Adrenal gland (tissue), 19 donors: ENCODE measurements at places on chromosomes 1 and 21. TPM values are rescaled to one million over a fixed set of nuclear protein-coding genes. Genes with fewer than 3 reads are reported as not detected.
A peak's percentile ranks its signal among the peaks of the same experiment; 100 is the strongest.

GRCh38 chr21:31278511-31279130 lies 65.4 kb downstream of the TIAM1 start:
- DNase-seq: no peak

DNA sequence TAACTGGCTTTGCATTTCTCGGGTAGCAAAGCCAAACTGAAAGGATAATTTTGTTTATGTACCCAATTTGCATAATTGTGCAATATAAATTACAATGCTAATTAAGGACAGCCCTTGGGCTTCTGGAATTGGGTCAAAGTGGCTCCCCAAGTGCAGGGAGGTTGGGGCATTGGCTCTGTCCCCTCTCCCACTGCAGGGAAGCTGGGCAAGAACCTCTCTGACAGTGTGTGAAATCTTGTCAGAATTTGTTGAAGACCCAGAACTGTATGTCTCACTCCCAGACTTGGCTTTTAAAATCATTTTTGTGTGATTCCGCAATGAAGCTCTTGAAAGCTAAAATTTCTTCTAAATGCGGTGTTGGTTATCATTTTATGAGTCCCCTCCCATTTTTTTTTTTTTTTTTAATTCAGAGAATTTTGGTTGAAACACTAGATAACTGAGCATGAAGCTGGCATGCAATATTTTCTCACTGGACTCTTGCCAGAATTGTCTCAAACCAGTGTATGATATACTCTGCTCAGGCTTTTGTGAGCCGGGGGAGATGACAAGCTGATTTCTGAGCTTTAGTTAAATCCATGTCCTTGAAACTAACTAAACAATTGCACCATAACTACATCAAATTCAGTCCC lies 878.9 kb upstream of the CXADR start:
- peak; percentile 15 for DNase-seq

Gene LTN1
- polyA plus RNA-seq: 18.5 TPM

Gene GGPS1
- 63.7 TPM for polyA plus RNA-seq

DNA sequence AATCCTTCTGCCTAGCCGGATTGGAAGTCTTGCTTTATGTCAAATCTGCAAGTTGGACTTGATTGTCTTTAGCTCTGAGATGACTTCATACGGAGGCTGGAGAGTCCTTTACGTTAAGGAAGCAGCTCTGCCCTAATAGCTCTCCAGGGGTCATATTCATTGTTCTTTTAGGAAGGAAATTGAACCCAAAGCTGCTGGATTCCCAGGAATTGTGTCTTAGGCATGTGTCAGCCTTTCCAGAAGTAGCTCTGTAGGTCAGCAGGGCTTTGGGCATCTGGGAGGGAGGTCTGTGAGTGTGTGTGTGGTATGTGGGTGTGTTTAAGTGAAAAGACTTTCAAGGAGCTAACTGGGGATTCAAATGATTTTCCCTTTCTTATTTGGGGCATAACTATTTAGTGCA lies 82.4 kb downstream of the ABCA4 start:
- DNase-seq: peak; percentile 35
